Germinal center (tissue), 1 donor: ENCODE measurements at places on chromosomes 3 and 15.

- DNase-seq, result no peak
Measured at GRCh38 chr15:31247404-31247803, 79.2 kb upstream of the KLF13 start.

GRCh38 chr3:58880182-58880581, 169.6 kb downstream of the CFAP20DC start:
- no peak for DNase-seq

- no peak for DNase-seq
Measured at GRCh38 chr3:185724761-185725160, 100.1 kb downstream of the IGF2BP2 start.

- no peak for DNase-seq
Measured at GRCh38 chr3:159953325-159954085, 35.1 kb upstream of the IL12A start.

- no peak for DNase-seq
Measured at GRCh38 chr3:145170121-145170520, 990.9 kb downstream of the PLOD2 start.

GRCh38 chr3:128616516-128617269, 33.9 kb downstream of the RPN1 start:
- no peak for DNase-seq

DNA sequence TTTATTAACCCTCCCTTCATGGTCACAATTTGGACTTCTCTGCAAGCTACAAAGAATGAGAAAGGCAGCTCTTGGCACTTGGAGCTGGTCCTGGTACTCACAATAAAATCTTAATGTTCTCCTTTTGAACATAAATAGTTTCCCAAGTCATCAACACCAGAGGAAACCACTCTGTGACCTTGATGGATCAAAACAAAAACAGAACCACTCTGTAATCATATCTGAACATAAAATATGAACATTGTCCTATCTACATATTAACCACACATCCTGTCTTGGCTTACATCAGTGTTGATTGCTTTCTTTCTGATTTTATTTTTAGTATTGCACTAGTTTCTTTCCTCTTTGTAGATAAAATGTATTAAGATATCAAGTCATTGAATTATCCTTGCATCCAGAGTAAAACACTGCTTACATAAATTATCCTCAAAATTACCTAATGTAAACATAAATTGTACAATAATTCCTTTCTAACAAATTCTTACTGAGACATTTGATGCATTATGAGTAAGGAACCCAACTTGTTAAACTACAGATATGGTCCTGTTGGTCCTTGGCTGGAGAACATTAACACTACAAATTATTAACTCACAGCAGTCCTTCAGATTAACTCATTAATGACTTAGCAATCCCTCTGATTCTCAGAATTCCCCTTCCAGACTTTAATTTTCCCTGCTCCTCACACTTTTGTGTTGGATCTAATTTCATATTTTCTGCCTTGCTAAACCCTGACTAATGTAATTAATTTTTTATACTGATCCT, 860.5 kb downstream of the DIPK2A start:
- no peak for DNase-seq

GRCh38 chr3:12973827-12974226, 99.4 kb downstream of the IQSEC1 start:
- DNase-seq, result no peak

DNA sequence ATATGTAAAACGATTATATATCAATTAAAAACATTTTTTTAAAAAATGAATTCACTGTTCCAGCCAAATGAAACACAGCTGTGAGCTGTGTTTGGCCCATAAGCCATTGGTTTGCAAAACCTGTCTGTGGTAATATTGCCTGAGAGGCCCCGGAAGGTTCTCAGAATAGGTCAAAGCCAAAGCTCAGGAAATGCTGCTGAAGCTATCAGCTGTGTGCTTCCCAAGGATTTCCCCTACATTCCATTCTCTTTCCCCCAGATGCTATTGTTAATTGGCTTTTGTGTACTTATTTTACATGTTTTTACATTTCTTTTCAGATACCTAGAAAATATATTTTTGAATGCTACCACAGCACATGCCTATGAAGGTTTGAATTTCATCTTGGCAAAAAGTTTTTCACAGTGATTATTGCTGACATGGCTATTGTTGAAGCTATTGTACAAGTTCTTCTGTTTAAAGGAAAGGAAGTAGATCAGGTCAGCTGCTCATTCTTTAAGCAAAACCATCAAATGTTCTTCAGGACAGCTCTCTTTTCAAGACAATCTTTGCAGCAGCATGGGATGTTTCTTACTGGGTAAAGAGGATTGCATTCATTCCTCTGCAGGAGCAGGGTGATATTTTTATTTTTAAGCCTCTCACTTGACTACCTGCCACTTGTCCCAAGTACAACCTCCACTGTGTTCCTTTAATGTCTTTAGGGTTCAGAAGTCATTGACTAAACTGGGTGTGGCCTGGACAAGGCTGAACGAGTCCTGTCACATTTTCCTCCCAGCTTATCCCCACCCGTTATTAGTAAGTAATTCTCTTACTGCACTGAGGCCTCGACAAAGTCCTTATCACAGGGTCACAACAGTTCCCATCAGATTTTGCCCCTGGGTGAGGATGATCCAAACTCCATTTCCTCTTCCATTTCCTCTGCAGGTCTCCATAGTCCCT, 26.3 kb upstream of the BNC1 start:
- no peak for DNase-seq
